ENCODE measurements at places on chromosomes 6 and 20.

DNA sequence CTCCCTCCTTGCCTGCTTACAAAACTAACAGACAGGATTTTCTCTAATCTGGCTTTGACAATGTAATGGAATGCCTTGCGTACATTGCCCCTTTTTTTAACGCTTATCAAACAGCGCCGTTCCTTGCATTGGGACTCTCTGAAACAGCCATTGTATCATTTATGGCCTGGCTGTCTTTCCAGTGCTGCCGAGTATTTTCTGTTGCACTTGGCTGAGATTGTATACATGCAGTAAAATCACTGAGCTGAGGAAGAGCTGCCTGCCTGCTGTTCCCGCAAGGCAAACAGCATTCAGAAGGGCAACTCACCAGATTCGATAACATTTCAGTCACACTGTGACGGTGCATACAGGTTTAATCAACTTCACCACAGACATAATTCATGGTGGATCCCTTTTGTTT is 106.0 kb downstream of the SH3BGRL2 start:
- no peak for DNase-seq

- DNase-seq = no peak
Measured at GRCh38 chr20:34155836-34156235, 43.8 kb upstream of the EIF2S2 start.

DNA sequence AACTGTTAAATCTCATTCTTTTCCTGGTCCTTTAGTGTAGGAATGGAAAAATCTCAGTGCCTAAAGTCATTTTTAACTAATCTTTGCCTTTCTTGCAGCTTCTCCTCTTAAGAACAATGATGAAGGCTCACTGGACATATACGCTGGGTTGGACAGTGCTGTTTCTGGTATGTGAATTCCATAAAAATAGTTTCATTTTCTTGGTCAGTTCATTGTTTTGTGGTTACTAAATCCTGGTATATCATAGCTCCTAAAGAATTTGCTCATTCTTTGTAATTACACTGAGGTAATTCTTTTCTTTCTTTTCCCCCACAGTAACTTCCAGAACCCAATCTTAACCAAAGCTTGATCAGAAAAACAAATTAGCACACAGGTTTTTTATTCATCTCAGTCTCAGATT is 23.4 kb downstream of the CASP8AP2 start:
- no peak for DNase-seq

DNA sequence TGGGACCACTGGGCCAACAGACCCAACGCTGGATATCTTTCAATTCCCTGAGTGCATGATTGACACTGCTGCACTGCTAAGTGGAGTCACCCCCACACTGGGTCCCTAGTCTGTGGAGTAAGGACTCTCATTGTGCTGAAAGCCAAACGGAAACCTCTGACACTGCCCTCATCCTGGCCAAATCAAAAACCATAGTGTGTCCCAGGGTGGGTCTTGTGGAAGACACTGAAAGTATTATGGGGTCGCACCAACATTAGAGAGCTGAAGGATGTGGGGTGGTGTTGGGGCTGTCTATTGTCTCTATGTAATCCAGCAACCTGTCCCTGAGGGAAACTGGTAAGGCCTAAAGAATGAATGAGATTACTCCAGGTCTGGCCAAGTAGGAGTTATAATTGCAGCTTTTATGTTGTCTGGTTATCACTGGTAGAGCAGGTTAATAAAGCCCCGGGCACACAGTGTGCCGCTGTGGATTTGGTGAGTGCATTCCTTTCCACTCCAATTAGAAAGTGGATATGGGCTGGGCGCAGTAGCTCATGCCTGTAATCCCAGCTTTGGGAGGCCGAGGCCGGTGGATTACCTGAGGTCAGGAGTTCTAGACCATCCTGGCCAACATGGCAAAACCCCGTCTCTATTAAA is 57.9 kb downstream of the HLA-A start:
- no peak for DNase-seq

DNA sequence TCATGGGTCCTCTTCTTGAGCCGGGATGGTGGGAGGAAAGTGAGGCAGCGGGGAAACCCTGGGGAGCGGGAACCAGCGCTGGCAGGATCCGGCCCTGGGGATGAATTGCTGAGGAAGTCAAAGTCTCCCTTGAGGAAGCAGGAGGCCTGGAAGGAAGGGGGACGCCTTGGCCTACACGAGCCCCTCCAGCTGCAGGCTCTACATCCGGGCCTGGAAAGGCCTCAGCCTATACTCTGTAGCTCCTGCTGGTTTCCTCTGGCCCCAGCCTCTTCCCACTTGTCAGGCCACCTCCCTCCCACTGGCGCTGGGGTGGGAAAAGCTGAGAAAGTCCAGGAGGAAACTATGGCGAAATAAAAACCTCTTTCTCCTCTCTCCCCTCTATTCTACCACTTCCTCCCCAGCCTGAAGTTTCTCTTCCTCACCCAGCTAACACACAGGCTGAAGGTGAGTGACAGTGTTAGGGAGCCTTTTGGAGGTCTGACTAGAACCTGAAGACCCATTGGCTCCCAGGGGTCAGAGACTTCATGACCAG is 14.9 kb downstream of the TREML2 start:
- DNase-seq = no peak

- no peak for DNase-seq
Measured at GRCh38 chr20:62452475-62453095, 23.2 kb downstream of the GATA5 start.

DNA sequence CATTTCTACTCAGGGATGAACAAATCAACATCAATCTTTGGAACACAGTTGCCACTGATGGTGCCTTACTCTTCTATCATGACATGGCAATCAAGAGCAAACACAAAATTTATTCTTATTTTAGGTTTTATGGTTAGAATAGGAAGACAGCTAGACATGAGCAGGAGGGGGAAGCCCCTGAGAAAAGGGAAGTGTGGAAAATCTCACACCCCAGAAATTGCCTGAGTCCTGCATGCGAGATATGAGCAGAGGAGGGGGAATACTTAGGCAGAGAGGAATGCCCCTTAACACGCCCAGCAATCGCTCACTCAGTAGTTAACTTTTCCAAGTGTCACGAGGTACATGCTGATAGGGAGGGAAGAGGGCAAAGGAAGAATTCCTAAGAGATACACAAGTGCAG is 79.3 kb downstream of the PLG start:
- DNase-seq = no peak

GRCh38 chr20:60066438-60066823 is 108.2 kb downstream of the CDH26 start:
- DNase-seq = no peak

DNA sequence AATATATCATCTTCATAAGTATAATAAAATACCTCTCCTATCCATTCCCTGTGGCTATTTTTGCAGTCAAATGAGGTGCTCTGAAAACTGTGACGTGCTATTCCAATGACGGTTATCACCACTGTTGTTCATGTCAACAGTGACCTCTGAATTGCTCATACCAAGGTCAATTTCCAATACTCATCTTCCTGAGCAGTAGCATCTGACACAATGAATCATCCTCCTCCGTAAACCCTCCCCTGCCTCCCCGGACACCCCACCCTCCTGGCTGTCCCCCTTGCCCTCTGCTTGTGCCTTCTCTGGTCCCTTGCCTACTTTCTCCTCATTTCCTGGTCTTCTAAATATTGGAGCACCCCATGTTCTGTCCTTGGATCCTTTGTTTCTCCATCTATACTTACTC is 77.7 kb upstream of the SLC22A23 start:
- DNase-seq = no peak

GRCh38 chr20:47466213-47466612 is 35.5 kb upstream of the NCOA3 start:
- no peak for DNase-seq

- DNase-seq = no peak
Measured at GRCh38 chr6:62328607-62329006, 42.6 kb upstream of the KHDRBS2 start.

DNA sequence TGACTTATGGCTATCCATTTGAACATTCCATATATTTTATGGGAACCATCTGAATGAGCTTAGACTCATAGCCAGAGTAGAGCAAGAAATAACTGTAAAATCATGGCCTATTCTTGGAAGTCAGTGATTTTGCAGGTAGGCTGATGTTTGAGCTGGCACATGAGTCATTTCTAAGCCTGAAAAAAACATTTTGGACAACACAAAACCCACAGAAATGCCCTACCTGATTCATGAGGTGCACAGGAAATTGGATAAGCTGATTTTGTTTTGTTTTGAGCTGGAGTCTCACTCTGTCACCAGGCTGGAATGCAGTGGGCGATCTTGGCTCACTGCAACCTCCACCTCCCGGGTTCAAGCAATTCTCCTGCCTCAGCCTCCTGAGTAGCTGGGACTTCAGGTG is 443.0 kb downstream of the PKHD1 start:
- DNase-seq = no peak

- no peak for DNase-seq
Measured at GRCh38 chr6:15800841-15801617, 138.2 kb upstream of the DTNBP1 start.

DNA sequence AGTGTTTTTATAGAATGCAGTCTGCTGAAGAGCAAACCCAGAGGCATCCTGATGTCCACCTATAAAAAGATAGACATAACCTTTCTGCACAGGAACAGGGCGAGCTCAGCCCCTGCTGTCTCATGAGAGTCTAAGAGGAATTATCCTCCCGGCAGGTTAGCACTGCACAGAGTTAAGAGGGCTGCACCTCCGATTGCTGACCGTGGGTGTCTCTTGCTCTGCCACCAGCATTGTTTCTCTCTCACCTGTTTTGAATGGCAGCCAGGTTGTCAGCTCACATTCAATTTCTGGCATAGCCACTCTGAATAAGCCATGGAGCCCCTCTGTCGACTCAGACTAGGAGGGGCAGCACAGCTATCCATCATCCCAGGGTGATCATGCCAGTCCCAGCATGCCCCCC is 211.2 kb downstream of the PHACTR1 start:
- no peak for DNase-seq

DNA sequence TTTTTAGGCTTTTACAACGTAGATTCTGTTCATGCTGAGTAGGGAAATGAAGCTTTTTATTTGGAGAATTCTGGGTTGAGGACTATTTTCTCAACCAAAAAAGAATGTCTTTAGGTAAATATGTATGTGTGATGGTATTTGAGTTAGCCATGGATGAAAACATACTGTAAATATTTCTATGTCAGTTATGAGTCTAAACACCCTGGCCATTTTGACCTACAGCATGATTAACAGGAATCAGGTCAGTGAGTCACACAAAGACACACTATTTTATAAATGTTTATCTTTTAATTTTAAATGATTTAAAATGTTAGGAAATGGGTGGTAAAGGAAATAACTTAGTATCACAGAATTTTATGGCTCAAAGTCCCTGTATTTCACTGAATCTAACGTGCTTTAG is 851.7 kb upstream of the MAP3K7 start:
- DNase-seq = no peak

- DNase-seq = no peak
Measured at GRCh38 chr6:89221129-89221528, 4.0 kb upstream of the GABRR1 start.

- DNase-seq = no peak
Measured at GRCh38 chr6:77456531-77457248, 6.6 kb downstream of the HTR1B start.

Measured in NCI-H1930 (cell line).